ENCODE measurements at places on chromosomes 11 and 22.

- DNase-seq, result no peak
Measured at GRCh38 chr11:105229257-105229656, 89.7 kb upstream of the CARD18 start.

DNA sequence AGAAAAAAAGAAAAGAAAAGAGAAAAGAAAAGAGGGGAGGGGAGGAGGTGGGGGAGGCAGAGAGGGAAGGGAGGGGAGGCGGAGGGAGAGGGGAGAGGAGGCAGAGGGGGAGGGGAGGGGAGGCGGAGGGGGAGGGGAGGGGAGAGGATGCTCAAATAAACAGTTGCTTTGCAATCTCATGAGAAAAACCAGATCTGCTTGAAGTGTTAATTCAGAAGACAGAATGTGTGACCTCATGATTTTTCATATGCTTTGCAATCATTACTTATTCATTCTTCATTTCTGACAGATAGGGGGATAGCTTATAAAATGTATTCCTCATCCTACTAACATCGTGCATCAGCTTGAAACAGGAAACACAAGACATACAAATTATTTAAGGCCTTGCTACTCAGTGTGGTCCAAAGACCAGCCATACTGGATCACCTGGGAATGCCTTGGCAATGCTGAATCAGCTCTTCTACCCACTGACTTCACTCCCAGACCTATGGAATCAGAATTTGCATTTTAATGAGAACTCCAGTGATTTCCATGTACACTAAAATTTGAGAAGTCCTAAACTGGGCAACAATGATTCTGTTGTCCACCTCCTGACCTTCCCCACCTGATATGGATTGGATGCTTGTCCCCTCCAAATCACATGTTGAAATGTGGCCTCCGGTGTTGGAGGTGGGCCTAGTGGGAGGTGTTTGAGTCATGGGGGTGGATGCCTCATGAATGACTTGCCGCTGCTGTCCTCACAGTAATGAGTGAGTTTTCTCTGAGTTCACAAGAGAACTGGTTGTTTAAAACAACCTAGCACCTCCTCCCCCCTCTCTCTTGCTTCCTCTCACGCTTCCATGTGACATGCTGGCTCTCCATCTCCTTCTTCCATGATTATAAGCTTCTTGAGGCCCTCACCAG lies 69.2 kb downstream of the CCDC34 start:
- no peak for DNase-seq

GRCh38 chr11:70032943-70033710 lies 45.0 kb upstream of the ANO1 start:
- no peak for DNase-seq

- DNase-seq, result no peak
Measured at GRCh38 chr11:100404907-100405306, 282.2 kb upstream of the ARHGAP42 start.

GRCh38 chr11:10414181-10414580 lies 40.9 kb upstream of the AMPD3 start:
- no peak for DNase-seq

GRCh38 chr22:37715760-37716159 lies 18.9 kb downstream of the TRIOBP start:
- DNase-seq, result no peak
